ENCODE measurements at places on chromosomes 1 and 21.

DNA sequence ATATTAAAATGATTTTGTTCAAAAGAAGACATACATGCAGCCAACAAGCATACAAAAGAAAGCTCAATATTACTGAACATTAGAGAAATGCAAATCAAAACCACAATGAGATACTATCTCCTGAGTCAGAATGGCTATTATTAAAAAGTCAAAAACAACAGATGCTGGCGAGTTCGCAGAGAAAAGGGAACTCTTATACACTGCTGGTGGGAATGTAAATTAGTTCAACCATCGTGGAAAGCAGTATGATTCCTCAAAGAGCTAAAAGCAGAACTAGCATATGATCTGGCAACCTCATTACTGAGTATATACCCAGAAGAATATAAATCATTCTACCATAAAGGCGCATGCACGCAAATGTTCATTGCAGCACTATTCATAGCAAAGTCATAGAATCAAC lies 126.0 kb upstream of the HMCN1 start:
- no peak for DNase-seq

- DNase-seq, result no peak
These were observed 65.2 kb upstream of the TINAGL1 start for GRCh38 chr1:31510853-31511789.

DNA sequence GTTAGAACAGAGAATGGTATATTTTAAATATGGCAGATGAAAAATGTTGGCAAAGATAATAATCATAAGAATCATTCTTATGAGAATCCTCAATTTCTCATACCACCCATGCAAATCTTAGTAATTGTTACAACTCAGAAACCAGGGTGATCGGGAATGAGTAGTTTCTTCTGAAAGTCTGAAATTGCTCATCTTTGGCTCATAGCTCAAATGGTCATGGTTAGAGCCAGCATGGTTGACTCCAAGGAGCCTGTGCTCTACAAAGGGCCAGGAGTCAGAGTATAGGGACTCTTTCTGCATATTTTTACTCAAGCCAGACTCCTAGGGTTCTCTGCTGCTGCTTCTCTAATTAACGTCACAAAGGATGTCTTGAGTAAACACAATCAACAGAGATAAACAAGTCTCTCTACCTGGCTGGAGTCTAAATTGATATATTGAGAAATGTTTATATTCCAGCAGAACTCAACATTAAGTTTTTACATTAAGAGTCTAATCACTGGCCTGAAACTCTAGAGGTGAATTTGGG lies 1.9 kb upstream of the ETV3 start:
- DNase-seq, result no peak

- DNase-seq, result no peak
These were observed 145.6 kb downstream of the FMN2 start for GRCh38 chr1:240237305-240237721.

DNA sequence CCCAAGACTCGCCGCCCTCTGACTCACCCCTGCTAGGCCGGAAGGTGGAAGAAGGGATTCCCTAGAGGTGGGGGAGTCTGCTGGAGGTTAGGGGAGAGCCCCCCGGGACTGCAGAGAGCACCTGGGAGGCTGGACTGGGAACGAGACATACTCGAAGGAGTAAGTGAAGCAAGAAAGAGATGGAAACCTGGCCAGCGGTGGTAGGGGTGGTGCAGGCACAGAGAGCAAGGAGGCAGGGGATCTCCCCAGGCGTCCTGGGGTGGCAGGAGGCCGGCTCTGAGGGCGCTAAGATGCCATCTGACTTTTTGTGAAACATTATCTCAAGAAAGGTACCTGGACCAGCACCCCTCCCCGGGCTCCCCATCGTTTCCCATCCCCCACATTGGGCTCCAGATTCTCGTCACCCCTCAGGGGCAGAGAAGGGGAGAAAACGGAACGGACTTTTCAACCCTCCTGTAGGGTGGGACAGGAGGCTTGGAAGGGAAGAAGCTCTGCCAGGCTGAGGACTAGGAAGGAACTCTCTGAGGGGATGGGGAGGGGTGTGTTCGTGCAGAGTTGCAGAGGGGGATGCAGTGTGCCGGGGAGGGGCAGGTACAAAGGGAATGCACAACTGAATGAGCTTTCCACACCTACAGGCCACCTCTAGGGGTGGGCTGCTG lies 708 bp downstream of the CHRNB2 start:
- DNase-seq, result no peak

- DNase-seq, result no peak
These were observed 20.9 kb upstream of the PSMG1 start for GRCh38 chr21:39204134-39204533.

DNA sequence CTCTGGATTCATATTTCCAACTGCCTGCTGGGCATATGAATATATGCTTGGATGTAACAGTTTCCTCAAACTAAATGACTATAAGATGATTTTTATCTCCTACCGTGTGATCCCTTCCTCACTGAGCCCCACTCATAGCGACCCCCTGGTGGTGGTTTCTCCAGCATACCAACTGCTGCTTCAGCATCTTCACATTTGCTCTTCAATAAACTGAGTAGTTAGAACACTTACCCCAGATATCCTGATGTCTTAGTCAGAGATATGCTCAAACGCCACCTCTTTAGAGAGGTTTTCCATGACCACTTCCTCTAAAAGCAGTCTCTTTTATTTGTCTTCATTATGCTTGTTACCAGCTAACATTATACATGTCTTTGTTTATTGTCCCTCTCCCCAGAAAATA lies 10.2 kb upstream of the HNRNPR start:
- no peak for DNase-seq

DNA sequence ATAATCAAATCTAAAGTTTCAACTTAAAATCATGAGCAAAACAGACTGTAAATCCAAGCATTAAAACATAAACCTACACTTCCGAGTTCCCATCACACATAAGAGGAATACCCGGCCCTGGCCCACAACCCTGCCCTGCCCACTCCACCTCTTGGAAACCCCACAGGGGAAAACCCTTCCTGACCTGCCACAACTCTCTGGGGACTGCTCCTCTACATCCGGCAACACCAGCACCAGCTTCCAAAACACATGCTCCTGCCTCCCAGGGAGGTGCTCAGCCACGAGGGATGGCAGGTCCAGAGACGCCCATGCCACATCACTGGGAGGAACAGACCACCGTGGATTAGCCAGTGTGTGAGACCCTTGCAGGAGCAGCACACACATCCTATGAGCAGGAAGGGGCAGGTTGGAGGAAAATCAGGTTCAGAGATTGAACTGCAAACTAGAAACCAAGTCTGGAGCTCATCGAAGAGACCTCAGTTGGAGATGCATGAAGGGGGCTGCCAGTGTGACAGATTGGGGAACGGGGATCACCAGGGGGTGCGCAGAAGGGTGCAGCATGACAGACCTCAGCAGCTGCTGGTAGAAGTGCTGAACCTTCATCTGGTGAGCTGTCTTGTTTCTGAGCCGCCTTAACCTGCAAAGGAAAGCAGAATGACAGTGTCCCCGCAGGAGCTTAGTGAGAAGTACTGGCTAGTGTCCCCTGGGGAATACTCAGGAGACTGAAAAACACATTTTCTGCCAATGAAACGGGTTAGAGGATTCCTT lies 25.8 kb upstream of the LSS start:
- no peak for DNase-seq

DNA sequence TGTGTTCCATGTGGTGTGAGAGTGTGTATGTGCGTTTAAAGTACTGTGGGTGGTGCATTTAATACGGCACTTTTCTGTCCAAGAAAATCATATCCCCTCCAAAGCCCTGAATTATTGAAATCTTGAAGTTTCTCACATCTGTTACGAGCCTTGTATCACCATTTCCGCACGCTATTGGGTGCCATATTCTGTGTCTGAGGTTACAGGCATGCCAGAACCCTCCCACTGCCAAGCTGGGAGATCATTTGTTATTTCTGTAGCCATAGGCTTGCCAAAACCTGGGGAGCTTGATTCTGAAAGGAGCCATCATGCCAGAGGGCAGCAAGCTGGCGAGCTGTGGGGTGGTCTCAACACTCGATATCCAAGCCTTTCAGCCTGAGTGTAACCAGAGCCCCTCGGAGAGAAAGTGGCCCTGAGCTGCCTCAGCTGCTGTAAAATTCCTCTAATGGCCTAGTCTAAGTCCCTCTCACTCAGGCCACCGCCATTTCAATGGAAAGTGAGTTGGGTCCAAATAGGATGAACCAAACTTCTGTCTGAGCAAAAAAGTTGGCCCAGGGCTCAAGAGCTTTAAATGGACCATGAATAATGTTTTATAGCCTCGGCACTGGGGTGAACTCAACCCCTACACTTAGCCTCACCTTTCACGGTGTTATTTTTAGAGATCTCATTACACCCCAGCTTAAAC lies 298.4 kb upstream of the DUSP10 start:
- DNase-seq, result no peak

DNA sequence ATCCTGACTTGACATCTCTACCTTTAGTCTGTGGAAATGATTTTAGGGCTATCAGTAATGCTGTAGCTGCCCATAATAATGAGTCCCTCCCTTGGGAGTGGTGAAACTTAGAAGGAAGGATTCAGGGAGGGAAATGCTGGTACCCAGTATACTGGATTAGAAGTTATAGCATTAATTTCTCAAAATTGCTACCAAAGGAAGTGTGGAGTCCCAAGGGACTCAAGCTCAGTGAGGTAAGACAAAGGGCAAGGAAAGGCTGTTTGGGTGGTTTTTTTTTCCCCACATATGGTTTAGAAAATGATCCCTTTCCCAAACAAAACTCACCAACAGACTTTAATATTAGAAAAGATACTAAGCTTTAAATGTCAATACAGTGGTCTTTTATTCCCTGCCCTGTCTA lies 99.9 kb downstream of the CD247 start:
- no peak for DNase-seq

DNA sequence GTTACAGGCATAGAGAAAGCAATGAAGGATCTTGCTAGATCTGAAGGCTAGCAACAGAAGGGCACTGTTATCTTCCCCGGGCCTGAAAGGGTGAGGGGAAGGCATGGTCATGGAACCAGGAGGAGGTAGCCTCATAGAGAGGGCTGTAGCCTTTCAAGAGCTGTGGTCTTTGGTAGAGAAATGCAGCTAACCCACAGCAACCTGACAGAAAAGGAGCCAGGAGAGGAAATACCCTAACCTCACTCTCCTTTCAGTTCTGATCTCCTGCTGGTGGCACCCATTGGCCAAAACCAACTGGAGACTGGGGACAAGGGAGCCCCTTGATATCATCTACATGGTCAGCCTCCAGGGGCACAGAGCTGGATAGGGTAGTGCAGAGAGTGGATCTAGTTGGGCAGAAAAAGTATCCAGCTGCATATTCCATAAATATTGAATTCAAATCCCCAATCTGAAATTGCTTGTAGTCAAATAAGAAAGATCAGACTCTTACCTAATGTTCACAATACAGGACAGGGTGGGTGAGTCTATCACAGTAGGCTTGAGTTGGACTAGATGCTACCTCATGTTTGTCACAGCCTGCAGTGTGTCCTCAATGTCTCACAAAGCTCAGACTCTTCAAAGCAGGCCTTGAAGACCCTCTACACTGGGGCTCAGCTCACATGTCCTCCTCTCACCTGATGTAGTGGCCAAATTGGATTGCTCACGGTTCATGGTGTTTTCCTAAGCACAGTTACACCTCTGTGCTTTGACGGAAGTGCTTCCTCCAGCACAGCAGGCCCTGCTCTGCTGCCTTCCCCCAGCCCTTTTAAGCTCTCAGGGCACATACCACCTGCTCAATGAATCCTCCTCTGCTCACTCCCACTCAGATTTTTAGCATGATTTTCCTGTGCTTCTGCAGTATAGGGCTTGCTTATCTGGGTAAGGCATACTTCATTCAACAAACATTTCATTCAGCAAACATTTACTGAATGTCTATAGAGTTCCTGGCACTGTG lies 74.1 kb upstream of the JUN start:
- DNase-seq, result peak; percentile 87

DNA sequence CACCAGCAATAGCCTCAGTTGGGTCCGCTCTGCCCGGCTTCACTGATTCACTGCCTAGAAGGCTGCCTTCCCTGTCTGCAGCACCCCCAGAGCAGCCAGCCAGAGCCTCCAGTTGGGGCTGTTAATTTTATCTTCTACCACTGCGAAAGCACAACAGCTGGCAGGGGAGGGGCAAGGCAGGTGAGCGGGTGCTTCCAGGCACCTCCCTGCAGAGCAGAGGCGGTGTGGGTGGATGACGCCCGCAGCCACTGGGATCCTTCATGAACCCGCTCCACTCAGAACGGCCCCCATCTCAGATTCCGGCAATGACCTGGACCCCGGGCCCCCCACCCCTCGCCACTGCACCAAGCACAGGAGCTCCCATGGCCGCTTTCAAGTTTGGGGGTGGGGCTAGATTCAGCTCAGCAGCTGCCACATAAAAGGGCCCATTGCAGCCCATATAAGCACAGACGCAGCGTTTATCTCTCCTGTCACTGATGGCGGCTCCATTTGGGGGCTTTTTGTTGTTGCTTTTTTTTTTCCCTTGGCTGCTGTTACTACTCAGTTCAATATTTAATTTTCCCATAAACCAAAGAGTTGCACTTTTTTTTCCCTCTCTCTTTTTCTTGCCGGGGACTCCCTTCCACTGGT lies 128.0 kb upstream of the KLHDC7A start:
- DNase-seq, result no peak

GRCh38 chr1:216005916-216006315 lies 417.3 kb downstream of the USH2A start:
- peak; percentile 12 for DNase-seq

GRCh38 chr1:93979718-93980319 lies 70.6 kb upstream of the GCLM start:
- no peak for DNase-seq

GRCh38 chr1:179612361-179612760 lies 20.7 kb downstream of the TDRD5 start:
- DNase-seq, result no peak

DNA sequence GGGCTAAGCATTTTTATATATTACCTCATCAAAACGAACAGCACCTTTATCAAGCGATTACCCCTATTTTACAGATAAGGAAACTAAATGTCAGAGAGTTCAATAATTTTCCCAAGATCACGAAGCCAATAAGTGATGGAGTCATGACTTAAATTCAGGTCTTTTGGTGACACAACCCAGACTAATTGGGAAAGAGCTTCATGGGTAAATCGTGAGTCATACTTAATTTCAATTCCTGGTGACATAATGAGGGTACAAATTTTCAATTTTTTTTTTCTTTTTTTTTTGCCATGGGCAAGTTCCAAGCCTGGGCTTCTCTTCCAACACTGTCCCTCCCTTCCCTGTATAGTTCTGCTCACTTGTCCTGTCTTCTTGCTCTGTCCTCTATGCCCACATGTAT lies 30.1 kb upstream of the IL10 start:
- DNase-seq, result no peak

DNA sequence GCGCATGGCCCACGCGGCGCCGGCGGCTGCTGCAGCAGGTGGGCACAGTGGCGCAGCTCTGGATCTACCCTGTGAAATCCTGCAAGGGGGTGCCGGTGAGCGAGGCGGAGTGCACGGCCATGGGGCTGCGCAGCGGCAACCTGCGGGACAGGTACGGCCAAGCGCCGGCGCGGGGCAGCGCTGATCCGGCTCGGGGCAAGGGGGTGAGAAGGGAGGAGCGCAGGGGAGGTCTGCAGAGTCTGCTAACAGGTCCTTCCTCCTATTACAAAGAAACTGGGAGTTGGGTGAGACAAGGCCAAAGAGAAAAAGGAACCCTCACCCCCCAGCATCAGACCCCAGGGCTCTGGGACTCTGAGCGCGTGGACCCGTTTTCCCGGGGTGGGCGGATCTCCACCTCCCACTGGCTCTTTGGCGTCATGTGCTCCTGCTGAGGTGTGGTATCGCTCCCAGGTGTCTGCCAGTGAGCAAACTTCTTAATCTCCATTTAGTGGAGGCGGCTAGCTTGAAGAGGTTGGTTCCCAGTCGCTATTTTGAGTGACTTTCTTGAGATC lies 431 bp downstream of the MTARC1 start:
- no peak for DNase-seq

Data from NCI-H226 (cell line).